Kidney glomerular epithelial cell (primary cell): ENCODE measurements at places on chromosomes 7 and 10.

GRCh38 chr7:157551325-157552070 is 214.7 kb downstream of the DNAJB6 start:
- DNase-seq, result no peak

GRCh38 chr7:141410353-141411000 is 140.7 kb upstream of the AGK start:
- DNase-seq, result no peak

DNA sequence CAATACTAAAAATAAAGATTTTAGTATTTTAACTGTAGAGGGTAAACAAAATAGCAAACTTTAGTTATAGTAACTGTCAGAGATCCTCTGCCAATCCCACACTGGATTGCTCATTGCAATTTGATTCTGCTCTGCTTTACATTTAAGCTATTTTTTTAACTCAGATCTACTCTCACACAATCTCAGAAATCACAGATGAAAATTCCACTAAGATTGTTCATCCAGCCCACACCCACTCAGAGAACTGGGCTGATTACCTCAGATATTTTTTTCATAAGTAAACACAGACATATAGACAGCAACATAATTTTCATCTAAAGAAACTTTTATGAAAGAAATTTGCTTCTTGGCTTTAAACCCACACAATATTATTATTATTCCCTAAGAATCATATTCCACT is 7.0 kb downstream of the OSBPL3 start:
- DNase-seq, result no peak

DNA sequence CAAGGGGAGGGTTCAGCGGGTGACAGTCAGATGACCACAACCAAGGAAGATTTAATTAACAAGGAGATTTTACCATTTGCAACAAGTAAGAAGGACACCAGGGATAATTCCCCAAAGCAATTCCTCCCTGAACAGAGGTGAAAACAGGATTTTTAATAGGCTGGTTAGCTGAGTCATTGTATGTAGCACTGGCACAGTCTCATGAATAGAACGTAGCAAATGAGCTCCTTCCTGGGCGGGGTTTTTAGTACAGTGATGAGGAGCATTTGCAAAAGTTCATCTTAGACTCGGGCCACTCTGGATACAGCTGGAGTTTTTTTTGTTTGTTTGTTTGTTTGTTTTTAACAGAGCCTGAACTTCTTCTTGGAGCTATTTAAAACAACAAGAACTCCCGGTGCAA is 39.0 kb downstream of the TAC1 start:
- no peak for DNase-seq

- no peak for DNase-seq
Observed at GRCh38 chr10:29797616-29798015, 162.8 kb upstream of the SVIL start.

DNA sequence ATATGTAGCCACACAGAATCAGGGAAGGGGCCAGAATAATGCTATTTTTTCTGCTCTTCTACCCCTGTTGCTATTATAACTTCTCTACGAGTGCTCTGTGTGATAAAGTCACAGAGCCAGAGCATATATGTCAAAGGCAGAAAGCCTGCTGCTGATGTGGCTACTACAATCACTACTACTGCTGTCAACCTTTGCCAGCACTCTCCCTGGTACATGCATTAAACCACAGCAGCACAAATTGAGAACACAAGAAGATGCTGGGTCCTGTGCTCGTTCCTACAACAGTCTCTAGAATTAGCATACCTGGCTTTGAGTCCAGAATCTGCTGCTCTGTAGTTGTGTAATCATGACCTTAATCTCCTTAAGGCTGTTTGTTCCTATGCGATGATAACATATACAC is 108.6 kb downstream of the SEMA3A start:
- DNase-seq, result no peak

DNA sequence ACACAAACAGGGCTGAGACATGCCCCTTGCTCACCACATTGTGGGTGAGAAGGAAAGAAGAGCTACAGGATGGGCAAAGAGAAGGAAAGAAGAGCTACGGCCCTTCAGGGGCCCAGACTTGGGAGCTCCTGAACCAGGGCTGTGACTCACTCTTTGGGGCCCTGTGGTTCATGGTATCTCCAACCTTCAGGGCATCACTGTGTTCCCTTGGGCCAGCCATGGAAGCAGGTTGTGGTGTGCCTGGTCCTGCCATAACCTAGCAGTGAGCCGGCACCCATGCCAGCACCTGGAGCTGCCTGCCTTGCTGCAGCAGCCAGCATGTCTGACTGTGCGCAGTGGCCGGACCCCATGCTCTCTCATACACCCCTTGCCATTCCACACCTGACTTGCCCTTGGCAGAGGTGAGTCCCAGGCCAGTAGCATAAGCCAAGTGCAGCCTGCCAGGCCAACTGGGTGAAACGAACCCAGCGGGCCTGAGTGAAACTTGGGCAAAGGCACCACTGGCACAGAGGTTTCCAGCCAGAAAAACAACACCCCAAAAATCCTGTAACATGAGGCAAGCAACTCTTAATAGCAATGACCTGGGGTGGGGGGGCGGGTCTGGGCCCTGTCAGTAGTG is 89.0 kb upstream of the CACUL1 start:
- DNase-seq, result no peak

- no peak for DNase-seq
Observed at GRCh38 chr10:123045961-123046731, 37.3 kb downstream of the ACADSB start.

GRCh38 chr10:2963889-2964631 is 103.3 kb upstream of the PFKP start:
- DNase-seq, result no peak

DNA sequence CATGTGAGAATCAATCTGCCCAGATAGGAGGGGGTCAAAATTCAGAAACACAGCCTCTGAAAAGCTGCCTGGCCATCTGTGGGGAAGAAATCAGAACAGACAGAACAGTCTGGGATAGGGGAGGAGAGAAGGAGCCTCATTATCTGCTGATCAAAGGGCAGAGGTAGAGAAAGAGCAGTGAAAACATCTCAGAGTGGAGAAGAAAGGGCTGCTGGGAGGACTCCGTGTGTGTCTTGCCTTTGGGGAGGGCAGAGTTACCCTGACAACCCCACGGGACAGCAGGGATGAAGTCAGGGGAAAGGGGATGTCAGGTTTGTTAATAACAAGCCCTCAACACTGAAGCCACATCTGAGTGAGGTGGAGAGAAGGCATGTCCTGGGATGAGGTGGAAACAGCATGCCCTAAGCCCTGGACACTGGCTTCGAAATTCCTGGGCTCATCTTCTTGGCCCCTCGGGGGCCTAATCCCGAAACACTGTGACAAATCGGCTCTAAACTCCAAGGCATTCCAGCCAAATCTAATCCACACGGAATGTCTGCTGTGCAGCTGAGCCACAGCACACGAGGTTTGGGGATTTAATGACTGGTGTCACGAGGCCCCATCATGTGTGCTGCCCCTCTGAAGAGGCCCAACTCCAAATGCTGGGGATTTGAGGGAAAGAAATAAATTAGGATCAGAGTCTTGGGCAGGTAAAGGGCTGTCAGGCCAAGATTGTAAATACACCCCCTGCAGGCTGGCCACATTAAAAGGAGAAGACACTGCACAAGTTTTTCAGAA is 82.8 kb upstream of the FGFR2 start:
- DNase-seq, result no peak

DNA sequence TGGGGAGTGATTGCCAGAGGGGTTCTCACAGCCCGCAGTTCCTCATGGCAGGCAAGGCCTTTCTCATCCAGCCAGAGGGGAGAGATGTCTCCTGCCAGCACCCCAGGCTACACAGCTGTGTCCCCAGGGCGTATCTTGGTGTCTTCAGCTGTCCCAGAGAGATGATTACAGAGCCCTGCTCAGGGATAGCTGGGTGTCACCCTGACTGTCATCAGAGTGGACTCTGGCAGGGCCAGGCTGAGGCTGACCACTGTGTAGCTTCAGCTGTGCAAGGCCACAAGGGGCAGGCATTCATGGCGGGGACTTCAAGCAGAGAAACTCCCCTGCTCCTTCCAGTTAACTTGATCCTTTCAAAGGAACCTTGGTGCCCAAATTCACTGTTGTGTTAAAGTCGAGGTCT is 124.2 kb downstream of the RGS10 start:
- DNase-seq, result no peak

DNA sequence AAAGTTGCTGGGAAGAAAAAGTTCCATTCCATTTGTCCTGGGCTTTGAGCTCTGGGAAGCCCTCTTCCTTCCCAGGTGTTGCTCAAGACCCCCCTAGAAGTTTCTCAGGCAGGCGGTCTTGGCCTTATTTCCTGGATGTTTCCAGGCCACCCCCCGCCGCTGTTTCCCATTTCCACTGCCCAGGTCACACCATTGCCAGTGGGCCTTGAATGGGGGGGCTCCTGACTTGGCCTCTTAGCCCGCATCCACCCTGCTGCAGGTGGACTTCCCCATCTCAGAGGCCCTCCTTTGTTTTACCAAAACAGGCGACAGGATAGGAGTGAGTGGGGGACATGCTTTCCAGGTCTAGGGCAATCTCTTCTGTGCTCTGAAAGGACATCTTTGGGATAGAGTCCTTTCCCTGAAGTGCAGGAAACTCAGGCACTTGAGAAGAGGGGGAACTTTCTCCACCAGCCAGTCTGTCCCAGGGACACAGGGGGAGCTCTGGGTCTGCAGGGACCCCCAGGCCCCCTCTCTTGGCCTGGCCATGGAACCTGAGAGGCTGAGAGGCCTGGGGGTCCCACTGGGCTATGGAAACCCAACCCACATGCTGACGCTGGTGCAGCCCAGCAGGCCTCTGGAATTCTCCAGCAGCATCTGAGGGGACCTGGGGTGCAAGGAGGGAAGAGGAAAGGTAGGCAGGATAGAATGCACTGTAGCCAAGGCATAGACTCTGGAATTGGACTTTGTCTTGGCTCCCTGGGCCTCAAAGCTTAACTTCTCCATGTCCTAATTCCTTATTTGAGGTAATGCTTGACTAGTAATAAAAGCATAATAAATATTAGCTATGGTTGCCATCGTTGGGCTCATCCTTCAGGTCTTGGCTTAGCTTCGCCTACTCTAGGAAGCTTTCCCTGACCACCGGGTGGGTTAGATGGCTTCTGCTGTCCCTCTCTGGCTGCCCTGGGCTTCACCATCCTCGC is 17.6 kb downstream of the NEURL1 start:
- no peak for DNase-seq

GRCh38 chr10:80646366-80646765 is 108.7 kb downstream of the SH2D4B start:
- no peak for DNase-seq

DNA sequence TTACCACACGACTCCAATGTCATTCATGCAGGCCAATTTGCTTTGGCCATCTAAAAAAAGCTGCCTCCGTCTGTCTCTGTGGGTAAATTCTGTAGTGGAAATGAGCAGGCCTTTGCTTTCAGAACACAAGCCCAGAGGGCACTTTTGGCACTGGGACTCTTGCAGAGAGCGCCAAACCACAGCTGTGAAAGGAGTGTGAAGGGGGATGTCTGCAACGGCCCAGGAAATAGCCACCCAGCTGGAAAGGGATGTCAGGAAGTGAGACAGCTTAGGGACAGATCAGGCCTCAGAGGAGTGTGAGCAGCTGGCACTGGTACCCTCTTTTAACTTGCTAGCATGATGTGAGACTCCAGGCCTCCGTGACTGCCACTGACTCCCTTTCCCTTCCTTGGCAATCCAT is 152.4 kb downstream of the DKK1 start:
- DNase-seq, result no peak

DNA sequence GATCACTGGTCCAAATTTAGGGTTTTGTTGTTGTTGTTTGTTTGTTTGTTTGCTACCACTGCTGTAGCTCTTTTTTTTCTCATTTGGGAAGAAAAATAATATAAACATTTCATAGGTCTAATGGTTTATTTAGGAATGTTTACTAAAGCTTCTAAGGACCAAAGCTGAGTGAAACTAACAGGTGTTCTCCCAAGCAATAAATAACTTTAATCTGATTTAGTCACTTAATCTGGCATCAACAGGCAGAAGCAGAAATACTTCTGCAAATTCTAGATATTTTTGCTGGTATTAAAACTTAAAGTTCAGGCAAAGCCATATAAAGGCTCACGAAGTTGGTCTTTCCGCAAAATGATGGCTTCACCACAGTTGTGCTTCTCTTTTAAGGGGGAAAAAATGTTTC is 144.5 kb upstream of the YAE1 start:
- no peak for DNase-seq

GRCh38 chr7:11636274-11636673 is 195.7 kb downstream of the THSD7A start:
- no peak for DNase-seq

- no peak for DNase-seq
Observed at GRCh38 chr10:32961343-32961894, 3.4 kb upstream of the ITGB1 start.

GRCh38 chr10:121171825-121172787 is 320.9 kb downstream of the WDR11 start:
- no peak for DNase-seq

DNA sequence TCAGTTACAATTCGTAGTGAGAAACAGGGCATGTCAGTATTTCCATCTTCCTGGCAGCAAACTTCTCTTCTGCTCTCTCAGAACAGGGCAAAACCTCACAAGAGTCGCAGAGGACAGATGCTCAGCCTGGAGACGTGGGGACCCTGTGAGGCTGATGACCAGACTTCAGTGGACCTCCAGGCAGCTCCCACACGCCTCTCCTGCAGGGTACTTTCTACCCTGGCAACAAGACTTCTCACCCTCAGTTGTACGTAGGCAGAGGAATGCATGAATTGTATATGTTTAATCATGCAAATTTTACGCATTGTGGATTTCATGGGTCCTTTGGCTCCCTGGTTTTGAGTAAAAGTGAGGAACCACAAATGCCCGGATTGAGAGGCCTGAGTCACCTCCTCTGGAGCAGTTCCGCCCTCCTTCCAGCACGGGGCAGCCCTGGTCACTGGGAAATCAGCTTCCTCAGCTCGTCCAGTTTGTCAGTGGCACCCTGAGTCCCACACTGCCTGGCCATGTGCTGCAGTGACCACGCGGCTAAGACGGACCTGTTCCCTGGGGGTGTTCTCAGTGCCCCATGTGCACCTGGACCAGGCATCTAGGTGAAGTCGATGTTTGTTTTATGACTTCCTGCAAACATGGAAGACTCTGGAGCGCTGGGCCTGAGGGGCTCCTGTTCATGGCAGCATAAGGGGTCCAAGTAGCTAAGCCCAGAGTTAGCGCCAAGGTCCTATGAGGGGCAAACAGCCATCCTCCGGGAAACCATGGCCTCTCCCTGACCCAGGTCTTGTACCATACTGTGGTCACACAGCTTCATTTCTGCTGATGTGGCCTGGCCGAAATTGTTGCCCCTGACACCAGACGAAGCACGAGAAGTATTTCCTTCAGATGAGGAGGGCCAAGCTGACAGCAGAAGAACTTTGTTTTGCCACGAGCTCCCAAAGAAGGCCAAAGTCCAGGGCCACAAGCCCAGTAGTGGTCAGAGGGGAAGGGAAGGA is 165.1 kb downstream of the TNS3 start:
- DNase-seq, result no peak

DNA sequence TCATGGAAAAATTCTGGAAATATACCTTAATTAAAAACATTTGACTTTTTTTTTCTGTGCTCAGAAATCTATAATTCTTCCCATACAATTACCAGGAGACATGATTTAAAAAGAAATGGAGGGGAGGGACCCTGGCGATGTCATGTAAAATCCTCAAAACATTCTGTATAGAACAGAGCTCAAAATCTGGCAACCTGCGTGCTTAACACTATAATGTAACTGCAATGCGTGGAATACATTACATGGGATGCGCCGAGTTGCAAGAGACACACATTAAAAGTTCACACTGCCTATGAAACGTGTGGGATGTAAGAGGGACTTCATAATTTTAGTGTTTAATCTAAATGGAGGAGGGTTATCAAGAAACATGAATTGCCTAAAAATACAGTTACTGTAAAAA is 215.0 kb downstream of the GLI3 start:
- no peak for DNase-seq

GRCh38 chr7:100753750-100754149 is 20.4 kb downstream of the ZAN start:
- DNase-seq, result no peak

GRCh38 chr10:96324447-96324846 is 20.2 kb downstream of the DNTT start:
- no peak for DNase-seq
